AG20443 (cell line): ENCODE measurements at places on chromosomes 2 and 18.

- no peak for DNase-seq
These were observed 164.6 kb upstream of the RMP24 start for GRCh38 chr18:35807811-35808335.

DNA sequence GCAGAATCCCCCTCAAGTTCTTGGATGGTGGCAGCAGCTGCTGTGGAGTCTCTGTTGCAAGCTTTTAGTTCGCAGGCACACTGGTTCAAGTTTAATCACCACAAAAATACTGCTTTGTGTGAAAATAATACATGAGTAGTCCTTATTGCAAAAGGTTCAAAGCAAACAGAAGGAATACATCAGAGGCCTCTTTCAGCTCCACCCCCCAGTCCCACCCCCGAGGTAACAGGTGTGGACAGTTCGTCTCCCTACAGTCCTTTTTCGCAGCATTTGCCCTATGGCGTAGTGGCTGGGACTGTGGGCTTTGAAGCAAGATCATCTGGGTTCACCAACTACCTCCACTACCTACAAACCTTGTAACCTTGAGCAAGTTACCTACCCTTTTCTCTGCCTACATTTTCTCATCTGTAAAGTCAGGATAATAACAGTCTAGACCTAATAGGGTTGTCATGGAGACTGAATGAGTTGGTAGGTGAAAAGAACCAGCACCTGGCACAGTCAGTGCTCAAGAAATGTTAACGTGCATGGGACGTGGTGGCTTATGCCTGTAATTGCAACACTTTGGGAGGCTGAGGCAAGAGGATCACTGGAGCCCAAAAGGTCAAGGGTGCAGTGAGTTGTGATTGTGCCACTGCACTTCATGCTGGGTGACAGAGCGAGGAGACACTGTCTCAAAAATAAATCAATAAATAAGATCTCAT lies 61.7 kb downstream of the TCF7L1 start:
- no peak for DNase-seq

DNA sequence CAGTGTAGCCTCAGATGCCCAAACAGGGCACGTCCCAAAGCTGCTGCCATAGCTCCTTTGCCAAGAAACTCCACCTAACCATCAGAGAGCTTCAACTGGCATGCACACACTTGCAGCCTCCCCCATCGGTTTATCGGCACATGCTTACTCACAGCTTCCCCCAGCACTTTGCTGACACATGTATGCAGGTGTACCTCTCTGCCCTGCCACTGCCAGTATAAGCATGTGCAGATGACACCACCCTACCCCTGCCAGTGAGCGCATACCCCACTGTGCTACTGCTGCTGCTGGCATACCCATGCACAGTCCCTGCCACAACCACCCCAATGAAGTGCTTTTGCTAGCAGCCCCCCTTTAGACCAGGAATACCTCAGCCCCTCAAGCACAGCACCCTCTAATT lies 1231.0 kb downstream of the DSC3 start:
- DNase-seq: no peak

DNA sequence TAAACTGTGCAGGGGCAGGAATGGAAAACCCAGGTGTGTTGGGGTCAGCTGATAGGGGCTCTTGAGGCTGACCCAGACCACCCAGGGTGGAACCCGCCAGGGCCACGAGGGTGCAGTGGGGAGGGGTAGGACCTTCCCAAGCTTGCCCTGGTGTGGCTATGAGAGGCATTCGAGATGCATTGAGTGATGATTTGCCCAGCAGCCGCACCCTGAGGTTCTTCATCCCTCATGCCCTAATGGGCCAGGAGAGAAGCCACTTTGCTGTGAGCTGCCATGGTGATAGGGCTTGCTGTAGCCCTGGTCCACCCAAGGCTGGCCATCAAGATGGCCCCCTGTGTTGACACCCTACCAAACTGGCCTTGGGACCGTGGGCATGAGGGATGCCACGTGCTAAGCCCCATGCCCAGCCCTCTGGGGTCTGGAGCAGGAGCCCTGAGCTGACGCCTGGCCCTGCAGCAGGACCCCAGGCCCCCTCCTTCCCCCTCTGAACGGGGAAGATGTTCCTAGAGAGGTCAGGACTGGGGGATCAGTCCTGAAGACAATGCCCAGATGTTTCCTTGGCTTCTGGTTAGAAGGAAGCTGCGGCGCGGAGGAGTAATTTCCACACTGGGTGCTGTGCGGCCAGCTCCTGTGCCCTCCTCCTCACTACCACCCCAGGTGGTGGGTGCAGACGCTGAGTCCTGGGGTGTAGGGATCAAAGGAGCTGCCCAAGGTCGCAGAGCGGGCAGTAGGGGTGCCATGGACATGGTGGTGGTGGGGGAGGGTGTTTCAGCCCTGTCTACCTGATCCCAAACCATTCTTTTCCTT lies 122.5 kb upstream of the HDAC4 start:
- DNase-seq: no peak

DNA sequence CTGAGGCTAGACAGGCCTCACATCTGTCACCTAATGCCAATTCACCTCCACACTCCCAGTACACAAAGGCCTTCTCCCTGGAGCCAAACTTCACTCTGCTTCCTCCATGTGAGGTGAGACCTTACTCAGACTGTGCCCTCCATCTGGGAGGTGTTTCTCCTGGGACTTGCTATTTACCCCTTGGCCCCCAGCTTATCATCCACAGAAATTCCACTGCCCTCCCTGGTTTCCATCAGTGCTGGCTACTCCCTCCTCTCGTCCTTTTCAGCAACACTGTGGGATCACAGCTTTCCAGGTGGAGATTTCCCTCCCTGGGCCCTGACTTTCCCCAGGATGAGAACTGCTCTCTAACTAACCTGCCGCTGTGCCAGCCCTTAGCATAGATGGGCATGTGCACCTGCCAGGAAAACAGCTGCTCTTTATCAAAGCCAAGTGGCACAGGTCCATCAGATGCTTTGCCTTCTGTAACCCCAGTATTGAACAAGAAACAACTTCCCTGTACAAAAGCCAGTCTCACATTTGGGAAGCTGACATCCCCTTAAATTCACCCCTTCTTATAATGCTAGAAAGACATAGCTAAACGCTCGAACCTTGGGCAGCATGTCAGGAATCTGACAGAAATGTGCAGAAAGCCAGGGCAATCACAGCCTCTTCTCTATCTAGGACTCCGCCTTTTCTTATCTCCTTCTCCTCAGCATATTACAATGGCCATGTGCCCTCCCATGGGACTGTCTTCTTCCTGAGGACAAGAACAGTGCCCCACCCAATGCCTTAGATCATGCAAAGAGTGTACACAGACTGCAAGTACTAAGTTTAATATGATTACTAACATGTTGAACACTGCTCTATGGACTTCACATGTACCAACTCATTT lies 535.5 kb upstream of the ID2 start:
- no peak for DNase-seq

DNA sequence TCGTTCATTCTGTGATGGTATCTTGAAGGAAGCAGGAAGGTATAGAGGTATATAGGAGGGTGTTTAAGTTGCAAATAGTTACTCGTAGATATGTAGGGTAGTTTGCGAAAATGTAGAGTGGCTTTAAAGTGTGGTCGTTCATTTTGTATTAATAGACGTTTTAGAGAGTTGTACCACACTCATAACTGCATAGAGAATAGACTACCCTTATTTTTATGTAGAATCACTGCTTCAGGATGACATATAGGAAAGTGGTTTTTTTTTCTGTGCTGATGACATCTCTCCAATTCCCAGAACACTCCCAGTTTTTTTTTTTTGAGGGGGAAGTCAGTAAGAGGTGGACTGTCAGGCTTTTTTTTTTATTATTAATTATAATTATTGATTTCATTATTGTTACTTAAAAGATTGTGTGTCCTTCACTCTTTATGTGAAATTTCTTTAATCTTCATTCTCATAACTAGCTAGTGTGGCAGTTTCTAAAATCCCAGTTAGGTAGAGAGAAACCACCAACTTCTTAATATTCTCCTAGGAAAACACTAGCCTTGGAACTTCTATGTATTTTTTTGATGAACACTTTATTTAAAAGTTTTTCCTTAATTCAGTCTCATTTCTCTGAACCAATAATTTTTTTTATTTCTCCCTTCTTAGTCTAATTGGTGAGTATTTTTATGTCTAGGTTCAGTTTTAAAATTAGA lies 1.5 kb downstream of the ACTR3 start:
- no peak for DNase-seq

DNA sequence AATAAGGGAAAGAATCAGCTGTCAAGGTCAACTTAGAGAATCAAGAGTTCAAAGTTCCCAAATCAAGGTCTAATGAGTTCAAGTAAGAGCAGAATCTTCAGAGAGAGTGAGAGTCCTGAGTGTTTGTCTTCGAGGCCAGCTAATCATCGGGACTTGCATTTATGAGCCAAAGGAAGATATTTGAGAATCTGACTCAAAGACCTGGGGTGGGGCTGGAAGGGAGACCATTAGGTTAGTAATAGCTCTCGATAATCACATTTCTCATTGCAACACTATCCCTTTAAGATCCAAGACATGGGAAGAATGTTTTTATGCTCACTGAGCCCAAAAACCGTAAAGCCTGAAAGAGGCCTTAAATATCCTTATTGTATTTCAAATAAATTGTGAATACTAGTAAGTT lies 72.0 kb upstream of the FSHR start:
- no peak for DNase-seq

- no peak for DNase-seq
These were observed 224.8 kb upstream of the NRXN1 start for GRCh38 chr2:51256736-51257135.

- no peak for DNase-seq
These were observed 422.3 kb downstream of the ZEB2 start for GRCh38 chr2:144097440-144098225.

- peak; percentile 97 for DNase-seq
These were observed 1.4 kb upstream of the RNF152 start for GRCh38 chr18:61893971-61894750.

- peak; percentile 32 for DNase-seq
These were observed 9.5 kb downstream of the SLC1A4 start for GRCh38 chr2:64998658-64999061.

- DNase-seq: no peak
These were observed 725.2 kb downstream of the CPS1 start for GRCh38 chr2:211281430-211282073.

- DNase-seq: no peak
These were observed 11.3 kb downstream of the NPAS2 start for GRCh38 chr2:100831158-100831750.

DNA sequence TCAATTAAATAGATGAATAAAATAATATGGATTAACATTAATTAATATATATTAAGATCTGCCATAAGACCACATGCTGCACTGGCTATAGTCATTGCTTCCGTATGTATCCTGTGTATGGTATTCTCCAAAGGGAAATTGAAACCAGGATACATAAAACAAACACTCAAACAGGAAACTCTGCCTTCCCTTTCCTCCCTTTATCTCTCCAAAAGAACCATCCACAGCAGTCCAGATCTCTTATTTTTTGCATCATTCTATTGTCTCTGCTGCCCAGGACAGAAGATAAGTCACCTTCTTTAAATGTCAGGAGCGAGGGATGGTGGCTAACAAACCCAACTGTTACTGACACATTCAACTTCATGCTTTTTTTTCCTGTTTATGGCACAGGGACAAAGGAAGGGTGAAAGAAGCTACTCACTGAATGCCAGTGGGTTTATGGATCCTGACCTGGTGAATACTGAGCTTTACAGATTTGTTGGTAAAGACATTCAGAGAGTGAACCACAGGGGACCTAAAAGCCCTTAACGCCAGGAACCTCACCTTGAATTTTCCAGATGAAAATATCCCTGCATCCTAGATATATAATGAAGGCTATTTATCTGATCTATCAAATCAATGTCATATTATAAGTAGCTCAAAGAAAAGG lies 67.5 kb downstream of the CSRNP3 start:
- DNase-seq: no peak

GRCh38 chr2:237733677-237734300 lies 64.8 kb upstream of the RBM44 start:
- no peak for DNase-seq

- no peak for DNase-seq
These were observed 14.6 kb upstream of the DNAJC27 start for GRCh38 chr2:24986372-24986771.

GRCh38 chr2:37507703-37508102 lies 163.3 kb downstream of the QPCT start:
- DNase-seq: no peak

DNA sequence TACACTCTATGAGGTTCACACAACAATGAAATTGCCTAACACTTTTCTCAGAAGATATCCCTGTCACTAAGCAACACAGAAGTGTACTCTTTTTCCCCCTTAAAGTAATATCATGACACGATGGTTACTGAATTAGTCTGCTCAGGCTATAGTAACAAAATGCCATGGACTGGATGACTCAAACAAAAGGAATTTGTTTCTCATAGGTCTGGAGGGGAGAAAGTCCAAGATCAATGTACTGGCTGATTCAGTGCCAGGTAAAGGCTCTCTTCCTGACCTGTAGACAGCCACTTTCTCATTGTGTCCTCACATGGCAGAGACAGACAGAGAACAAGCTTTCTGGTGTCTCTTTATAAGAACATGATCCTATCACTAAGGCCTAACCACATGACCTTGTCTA lies 211.9 kb downstream of the RBM43 start:
- DNase-seq: no peak

DNA sequence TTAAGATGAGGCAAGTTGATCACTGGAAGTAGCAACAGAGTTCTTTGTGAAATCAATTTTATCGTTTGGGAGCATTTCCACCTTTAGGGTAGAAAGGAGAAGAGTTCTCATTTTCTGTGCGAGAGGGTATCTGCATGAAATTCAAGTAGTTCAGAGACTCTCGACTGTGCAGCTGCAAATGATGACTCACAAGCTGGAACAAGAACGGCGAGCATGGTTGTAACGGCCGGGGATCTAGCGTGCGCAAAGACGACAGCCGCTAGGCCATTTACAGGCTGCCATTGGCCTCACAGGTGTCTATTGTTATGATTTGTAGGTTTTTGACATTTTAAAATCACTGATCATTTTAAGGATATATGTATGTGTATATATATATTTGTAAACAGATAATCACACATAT lies 5.2 kb downstream of the KLHL29 start:
- DNase-seq: no peak

GRCh38 chr2:25566694-25567093 lies 106.7 kb downstream of the DTNB start:
- DNase-seq: peak; percentile 21

DNA sequence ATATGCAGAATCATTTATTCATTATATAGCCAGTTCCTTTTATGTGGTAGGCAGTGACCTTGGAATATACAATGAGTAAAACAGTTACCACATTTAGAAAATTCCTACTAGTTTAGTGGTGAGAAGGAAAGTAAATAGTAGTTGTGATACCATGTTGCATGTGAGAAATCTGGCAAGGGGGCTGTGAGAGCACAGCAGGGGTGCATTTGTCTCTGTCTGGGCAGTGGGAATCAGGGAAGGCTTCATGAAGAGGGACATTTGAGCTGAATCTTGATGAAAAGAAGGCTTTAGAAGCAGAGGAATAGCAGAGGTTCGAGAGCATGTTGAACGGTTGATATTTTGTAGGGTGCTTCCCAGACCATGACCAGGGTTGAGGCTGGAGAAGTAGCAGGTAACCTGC lies 78.7 kb downstream of the RAB3GAP1 start:
- DNase-seq: no peak

DNA sequence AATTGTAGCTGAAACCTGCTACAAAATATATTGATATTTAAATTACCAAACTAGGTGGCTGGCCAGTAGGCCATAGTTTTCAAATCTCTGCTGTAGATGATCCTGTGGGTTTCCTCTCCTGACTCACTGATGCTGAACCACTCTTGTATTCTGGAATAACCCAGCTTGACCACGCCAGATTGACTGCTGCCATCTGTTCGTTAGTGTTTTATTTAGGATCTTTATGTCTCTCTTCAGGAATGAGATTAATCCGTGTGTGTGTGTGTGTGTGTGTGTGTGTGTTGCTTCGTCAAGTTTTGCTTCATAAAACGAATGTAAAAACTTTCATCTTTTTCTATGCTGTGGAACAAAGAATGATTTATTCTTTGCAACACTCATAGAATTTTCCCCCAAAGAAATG lies 187.1 kb downstream of the DYSF start:
- no peak for DNase-seq
